ENCODE measurements at places on chromosomes 2 and 18.

- no peak for DNase-seq
These were observed 3.3 kb downstream of the PAX3 start for GRCh38 chr2:222295368-222296062.

GRCh38 chr2:134293719-134294537 lies 40.1 kb downstream of the MGAT5 start:
- DNase-seq = no peak

DNA sequence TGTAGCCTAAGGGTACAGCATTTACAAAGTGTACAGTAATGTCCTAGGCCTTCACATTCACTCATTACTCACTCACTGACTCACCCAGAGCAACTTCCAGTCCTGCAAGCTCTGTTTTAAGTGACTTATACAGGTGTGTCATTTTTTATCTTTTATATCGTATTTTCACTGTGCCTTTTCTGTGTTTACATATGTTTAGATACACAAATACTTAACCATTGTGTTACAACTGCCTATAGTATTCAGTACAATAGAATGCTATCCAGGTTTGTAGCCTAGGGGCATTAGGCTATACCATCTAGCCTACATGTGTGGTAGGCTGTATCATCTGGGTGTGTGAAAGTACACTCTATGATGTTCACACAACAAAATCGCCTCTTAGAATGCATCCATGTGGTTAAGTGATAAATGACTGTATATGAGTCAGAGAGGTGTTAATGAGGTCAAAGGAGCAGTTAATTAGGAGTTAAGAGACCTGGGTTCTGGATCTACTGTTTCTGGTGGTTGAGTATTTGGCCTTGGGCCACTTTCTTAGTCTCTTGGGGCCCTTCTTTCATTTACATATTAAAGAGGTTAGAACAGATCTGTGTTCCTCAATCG lies 149.1 kb downstream of the GREB1L start:
- DNase-seq = no peak

- DNase-seq = no peak
These were observed 10.5 kb upstream of the TTC39C start for GRCh38 chr18:24003903-24004640.

- no peak for DNase-seq
These were observed 35.2 kb downstream of the TMEM163 start for GRCh38 chr2:134683561-134684112.

DNA sequence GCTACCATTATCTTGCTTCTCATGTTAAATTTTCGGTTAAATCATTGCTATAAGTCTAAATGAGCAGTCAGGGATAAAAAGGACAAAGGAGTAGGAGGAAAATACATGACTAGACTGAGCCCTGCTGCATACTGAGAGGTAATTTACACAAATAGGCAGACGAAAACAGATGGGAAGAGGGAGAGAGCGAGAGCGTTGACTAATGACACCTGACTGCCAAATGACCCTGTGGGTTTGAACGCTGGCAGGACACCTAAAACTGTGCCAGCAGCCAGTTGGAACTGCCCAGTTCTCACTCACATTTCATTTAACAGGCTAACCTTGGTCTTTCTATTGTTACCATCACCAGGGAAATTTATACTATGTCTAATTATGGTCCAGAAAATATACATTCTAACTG lies 978.2 kb downstream of the CPS1 start:
- no peak for DNase-seq

DNA sequence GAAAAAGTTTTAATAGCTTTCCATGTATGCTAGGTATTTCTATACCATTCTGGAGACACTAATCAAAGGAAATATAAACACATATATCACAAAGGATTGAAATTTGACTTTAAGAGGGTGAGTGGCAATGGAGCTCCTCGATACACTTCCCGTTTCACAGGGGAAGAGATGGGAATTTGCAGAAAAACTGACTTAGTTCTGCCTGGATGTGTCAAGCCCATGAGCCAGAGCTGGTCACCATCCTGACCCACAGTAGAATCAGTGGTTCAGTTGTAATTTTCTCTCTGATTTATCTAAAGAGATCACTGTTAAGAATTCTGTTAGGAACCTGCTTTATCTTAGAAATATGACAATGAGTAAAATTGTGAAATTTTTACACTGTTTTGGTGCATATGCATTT lies 34.2 kb downstream of the PLCL1 start:
- DNase-seq = no peak

- DNase-seq = no peak
These were observed 9.3 kb upstream of the PTMA start for GRCh38 chr2:231699006-231699405.

DNA sequence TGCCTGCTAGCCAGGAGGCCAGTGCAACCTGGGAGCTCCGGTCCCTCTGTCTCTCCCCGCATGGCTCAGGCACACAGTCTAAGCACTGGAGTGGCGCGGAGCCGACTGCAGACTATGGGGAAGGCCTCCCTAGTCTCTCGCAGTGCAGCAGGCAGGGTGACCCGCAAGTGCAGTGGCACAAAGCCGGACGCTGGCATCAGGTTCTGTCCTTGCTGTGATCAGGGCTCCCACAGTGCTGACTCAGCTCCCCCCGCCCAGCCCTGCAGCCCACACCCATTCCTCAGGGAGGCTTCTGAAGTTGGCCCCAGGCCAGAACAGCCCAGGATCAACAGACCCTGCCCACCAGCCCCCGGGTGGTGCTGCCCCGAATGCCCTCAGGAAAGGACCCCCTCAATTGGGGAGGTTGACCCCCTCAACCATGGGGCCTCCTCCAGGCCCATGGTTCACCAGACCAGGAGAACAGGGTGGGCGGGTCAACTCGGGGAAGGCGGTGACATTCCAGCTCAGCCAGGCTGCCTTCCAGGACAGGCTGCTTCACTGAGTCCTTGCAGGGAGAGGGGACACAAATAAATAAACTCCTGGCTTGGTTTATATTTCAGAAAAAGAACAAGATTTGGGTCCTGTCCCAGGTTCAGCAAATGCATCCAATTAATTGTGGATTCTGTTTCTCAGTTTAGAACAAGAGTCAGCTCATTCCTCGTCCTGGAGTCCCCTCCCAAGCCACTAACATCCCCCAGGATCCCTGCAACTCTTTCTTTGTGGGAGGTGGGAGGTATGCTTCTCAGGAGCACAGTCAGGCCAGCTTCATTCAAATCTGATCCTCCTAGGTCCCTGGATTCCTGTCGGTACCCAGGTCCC lies 12.2 kb downstream of the BIN1 start:
- DNase-seq = no peak

- DNase-seq = no peak
These were observed 33.4 kb upstream of the PPP4R1 start for GRCh38 chr18:9647496-9648323.

GRCh38 chr18:62157843-62158242 lies 29.0 kb downstream of the PIGN start:
- DNase-seq = no peak
